ENCODE measurements at places on chromosomes 12 and 14.

DNA sequence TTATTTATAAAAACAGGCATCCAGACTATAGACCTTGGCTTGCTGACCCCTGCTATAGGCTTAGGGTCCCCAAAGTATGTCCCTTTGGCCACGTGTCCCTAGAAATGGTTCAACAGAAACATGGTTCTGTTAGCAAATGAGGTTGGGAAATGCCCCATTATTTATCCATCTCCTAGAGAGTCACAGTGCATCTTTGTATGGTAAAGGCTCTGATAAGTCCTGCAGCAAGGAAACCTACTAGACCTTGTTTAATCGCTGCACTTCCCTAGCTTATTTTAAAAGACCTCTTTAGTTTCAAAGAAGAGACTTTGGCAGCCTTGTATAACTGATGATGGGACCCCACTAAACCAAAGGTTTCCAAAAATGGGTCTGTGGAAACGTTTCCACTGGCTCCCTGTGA, 471.5 kb downstream of the MED13L start:
- no peak for DNase-seq

DNA sequence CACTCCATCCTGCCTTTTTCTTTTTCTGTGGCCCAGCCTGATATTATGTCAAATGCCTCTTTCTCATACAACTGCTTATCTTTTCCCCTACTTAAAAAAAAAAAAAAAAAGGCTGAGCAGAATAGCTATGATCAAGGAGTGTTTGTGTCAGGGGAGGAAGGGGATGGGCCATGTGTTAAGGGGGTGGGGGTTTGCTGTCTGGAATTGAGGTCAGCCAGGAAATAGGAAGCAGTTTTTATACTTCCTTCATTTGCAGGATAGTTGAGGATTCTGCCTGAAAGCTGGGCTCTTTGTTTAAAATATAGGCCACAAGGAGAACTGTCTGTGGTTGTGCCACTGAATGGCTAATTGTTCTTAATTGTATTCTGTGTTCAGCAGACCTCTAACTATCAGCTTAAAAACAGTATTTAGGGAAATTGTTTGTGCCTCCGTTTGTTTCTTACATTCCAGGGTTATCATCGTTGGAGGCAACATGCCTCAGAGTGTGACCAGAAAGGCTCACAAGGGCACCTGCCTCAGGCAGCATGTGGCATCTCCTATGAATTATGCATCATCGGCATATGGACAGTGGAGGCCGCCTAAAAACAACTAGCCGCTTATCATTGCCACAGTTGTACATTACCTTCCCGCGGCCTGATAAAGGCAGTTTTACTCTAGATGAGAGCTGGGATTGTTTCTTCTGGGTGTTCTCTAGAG, 96.0 kb downstream of the SRGAP1 start:
- no peak for DNase-seq

DNA sequence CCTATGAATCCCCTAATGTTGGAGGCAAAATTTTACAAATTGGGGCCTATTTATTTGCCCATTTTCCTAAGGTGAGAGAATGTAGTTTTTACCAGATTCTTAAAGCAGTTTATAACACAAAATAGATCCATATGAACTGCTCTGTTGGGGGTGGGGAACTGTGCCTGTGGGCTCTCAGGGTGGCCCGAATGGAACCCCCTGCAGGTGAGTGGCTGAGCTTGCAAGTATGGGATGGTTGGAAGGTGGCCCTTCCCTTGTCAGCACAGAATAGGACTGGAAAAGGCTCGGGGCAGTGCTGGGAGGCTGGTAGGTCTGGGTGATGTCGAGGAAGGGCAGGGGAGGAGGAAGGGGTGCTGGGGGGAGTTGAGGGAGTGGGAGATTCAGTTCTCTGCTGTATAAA, 4.9 kb downstream of the VSX2 start:
- no peak for DNase-seq

- no peak for DNase-seq
Observed at GRCh38 chr12:90013409-90013808, 304.8 kb upstream of the ATP2B1 start.

GRCh38 chr12:38669530-38669929, 235.9 kb downstream of the CPNE8 start:
- no peak for DNase-seq

- no peak for DNase-seq
Observed at GRCh38 chr12:10012630-10013330, 2.4 kb downstream of the CLEC12B start.

DNA sequence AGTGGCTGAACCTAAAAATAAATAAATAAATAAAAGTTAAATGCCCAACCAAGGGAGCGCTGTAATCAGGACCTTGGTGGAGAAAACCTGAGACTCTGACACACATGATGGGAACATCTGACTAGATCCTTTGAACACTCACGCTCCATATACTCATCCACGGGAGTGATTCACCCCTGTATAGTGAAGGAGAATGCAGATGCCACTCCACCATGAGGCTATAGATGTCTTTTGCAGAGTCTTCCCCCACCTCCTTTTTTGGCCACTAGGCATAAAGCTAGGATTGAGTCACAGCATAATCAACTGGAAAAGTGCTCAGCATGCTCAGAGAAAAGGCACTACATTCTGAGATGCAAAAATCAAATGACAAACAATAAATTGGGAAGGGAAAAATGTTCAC, 19.0 kb downstream of the ADAM20 start:
- no peak for DNase-seq

GRCh38 chr12:97940105-97940504, 477.5 kb downstream of the RMST start:
- DNase-seq = no peak

DNA sequence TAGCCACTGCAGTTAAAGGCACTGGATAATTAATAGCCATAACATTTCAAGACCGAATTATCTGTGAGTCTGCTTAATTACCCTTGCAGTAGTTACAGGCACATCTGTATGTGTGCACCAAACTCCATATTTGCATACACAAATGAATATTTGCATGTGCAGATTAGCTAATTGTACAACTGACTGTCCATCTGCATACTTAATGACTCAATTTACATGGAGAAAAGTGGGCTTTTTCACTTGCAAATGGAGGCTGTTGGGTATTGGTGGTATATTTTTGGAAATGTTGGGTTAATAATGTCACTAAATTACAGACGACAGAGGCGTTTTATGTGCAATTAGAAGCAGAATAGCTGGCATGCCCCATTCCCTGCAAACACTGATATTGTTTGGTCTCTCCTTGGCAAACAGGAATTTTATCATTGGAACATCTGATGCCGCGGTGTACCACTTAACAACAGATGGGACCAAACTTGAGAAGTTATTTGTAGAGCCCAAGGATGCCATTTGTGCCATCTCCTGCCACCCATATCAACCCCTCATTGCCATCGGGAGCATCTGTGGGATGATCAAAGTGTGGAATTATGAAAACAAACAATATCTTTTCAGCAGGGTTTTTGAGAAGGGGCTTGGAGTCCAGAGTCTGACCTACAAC, 39.6 kb downstream of the CFAP251 start:
- DNase-seq = no peak

DNA sequence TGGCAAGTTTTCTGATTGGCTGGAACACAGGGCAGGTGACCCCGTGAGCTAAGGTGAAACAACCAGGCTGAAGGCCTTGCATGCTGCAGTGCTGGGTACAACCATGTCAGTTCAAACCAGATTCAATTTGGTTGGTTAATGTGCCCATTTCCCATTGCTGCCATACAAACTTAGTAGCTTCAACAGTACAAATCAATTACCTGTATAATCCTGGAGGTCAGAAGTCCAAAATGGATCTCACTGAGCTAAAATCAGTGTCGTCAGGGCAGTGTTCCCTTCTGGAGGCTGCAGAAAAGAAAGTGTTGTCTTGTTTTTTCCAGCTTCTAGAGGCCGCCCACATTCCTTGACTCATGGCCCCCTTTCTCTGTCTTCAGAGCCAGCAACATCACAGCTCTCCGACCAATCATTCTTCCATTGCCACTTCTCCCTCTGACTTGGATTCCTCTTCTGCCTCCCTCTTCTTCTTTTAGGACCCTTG, 221.7 kb downstream of the ZFP36L1 start:
- no peak for DNase-seq

GRCh38 chr12:113796852-113797534, 169.1 kb downstream of the RBM19 start:
- no peak for DNase-seq

DNA sequence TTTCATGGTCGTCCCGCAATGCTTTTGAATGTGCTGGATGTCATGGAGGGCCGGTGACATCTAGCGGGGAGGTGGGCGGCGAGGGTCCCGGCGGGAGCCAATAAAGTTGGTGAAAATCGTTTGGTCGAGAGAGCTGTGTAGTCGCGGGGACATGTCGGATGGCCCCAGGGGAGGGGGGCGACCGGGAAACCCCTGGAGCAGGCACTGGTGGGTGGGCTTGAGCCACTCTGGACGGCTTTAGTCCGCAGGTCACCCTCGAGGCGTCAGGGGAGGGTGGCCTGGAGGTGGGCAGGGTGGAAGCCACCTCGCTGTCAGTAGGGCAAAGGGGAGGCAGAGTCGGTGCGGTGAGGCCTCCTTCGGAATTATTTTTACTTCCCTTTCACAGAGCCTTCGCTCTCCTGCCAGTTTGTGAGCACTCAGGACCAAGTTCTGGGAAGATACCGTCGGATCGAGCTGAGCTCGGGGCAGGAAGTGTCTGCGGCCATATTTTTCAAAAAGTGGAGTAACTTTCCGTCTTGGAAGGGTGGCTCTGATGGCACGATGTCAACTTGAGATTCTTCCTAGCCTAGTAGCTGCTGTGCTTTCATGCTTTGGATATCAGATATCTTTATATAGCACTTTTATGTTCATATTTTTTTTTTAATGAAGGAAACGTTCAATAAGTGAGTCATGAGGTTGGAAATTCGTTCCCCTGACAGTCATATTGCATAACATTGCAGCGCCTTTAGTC, 28.2 kb downstream of the WBP11 start:
- peak; percentile 20 for DNase-seq

DNA sequence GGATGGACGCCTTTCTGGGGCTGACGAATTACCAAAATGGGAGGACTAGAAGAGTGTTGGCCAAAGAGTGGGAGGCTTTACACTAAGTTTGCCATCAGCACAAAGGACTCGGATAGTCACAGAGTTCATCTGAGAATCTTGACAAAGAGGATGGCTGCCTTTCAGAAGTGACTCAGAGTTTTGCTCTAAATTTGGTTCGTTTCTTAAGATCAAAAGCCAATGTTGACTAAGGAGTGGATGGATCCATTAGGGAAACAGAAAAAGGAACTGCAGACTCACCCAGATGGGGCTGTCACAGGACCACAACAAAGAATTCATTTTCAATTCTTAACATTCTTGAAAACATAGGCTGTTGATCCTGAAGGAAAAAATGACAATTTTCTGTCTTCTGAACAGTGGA, 81.3 kb upstream of the DUSP6 start:
- DNase-seq = no peak
